NCI-H524 treated with DMSO at 0.1 percent for 48 hours (cell line): ENCODE measurements at places on chromosomes 2 and 18.
A peak's percentile ranks its signal among the peaks of the same experiment; 100 is the strongest.

DNA sequence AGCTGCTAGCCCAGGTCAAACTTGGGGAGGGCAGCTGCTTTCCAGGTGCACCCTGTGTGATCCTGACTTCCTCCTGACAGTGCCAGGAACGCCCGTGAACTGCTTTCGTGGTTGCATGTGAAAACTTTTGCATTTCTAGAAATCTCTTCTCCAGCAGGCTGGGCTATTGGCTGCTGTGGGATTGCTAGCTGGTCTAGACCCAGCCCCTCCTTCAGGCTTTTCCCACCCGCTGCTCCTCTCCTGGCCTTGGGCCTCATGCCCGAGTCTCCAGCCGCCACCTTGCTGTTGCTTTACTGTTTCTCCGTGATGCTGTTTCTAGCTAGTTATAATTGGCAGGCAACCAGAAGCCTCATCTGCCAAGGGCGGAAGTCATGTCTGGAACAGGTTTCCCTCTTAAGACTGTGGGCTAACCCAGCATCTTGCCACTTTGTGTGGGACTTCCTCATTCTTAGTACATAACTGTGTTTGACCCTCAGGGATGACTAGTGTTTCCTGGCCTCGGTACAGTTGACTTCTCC, 27.0 kb upstream of the MGAT4A start:
- DNase-seq = no peak

GRCh38 chr2:113298176-113298575, 19.5 kb upstream of the PAX8 start:
- DNase-seq = no peak

DNA sequence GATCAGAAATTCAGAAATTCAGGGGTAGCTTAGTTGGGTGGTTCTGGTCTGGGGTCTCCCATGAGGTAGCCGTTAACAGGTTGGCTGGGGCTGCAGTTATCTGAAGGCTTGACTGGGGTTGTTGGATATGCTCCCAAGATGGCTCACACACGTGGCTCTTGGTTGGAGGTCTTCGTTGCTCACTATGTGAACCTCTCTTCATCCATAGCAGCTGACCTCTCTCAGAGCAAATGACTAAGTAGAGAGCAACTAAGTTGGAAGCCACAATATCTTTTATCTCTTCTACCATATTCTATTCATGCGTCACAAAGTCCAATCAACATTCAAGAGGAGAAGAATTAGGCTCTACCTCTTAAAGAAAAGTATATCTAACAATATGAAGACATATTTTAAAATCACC, 38.7 kb upstream of the SERTAD2 start:
- DNase-seq = no peak

DNA sequence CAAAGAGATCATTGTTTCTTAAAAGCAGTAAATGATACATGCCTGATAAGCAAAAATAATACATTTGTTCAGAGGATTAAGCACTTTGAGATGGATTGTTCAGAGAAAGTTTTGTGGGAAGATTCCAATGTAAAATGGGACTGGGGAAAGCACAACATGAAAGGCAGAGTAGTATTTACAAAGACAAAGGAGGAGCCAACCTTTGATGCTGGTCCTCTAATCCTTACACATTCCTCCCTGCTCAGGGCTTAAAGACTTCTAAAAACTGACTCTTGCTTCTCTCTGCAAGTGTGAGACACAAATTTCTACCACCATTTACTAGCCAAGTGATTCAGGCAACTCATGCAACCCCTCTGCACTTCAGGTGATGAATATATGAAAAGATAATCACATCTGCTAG, 47.2 kb upstream of the REG3G start:
- DNase-seq = no peak

- DNase-seq = no peak
Observed at GRCh38 chr2:105929516-105929915, 184.8 kb downstream of the NCK2 start.

GRCh38 chr2:216306868-216307267, 65.4 kb downstream of the MARCHF4 start:
- no peak for DNase-seq

DNA sequence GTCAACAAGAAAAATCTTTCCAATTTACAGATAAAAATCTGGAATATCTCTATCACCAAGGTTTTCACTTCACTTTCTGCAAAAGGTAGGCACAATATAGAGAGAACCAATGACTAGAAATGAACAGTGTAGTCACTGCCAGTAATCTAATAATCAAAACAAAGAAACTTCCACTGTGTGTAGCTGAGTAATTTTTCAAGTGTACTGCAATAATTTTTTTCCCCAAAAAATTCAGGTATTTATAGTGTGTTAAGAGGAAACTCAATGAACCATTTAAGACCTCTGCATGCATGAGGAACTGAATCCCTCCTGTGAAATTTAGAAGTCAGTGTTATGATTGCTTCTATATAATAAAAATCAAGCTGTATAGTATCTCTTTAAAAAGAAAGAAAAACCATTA, 121.8 kb downstream of the MEMO1 start:
- no peak for DNase-seq

GRCh38 chr2:96114903-96115581, 1.3 kb downstream of the ADRA2B start:
- no peak for DNase-seq

DNA sequence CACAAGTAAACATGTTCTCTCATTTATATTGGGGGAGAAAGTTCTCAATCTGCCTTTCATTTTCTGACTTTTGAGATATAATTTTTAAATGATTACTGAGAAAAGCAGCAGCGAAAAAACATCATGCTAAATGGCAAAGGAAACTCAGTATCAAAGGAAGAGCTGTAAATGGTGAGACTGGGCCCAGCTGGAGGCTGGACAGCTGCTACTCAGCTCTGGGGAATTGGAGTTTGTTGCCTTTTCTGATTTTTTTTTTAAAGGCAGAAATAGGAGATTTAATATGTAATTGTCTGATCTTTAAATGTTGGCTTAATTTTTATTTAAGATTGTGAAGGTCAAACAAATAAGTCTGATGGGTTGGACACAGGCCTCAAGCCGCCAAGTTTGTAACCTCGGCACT, 137.1 kb upstream of the TACR1 start:
- no peak for DNase-seq

- no peak for DNase-seq
Observed at GRCh38 chr18:75863696-75864095, 436.2 kb upstream of the SMIM21 start.

DNA sequence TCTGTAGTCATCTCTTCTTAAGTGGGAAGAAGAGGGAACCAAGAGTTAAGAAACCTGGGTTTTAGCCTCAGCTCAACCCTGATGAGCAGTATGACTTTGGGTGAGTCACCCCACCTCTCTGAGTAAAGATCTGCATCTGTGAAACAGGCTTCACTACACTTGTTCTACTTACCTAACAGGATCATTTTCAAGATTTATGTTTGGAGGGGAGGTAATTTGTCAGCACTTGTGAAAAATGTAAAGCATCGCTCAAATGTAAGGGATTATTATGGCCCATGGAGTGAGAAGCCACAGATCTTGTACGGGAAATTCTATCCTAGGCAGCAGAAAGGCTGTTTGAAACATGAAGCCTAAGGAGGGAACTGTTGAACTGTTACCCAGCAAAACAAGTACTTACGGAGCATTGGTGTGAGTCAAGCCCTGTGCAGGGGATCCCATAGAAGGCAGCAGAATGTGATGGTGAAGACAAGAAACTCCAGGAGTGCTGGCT, 160.6 kb downstream of the PRKCE start:
- DNase-seq = peak; percentile 86

- no peak for DNase-seq
Observed at GRCh38 chr2:61419129-61419528, 51.8 kb downstream of the USP34 start.

DNA sequence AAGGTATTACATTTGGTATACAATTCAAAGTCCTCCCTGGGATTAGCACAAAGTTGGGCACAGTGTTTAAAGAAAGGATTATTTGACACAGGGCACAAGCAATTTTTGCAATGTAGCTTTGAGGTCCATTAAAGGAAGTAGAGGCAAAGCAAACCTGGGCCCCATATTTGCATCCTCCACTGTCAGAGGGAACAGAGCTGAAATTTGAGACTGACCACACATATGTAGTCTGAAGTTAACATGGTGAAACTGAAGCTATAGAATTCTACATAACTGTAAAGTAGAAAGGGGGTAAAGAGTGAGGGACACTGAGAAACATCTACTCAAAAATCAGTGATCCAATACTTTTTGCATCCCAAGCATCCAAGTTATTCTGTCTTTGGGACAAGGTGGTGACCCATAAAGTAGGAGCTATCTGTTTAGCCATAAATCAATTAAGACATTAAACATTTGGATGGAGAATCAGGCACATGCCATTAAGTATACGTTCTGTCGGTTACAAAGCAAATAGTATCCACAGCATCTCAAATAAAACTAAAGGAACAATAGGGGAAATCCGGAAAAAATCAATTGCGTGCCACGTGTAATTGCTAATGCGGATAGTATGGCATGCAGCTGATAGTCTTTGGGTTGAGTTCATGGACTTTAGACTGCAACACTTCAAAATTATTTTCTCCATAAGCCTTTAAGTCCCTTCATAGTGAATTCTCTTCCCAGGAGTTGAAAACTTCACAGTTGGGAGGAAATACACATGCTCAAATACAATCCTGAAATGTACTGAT, 72.6 kb downstream of the PLEKHM3 start:
- DNase-seq = no peak

DNA sequence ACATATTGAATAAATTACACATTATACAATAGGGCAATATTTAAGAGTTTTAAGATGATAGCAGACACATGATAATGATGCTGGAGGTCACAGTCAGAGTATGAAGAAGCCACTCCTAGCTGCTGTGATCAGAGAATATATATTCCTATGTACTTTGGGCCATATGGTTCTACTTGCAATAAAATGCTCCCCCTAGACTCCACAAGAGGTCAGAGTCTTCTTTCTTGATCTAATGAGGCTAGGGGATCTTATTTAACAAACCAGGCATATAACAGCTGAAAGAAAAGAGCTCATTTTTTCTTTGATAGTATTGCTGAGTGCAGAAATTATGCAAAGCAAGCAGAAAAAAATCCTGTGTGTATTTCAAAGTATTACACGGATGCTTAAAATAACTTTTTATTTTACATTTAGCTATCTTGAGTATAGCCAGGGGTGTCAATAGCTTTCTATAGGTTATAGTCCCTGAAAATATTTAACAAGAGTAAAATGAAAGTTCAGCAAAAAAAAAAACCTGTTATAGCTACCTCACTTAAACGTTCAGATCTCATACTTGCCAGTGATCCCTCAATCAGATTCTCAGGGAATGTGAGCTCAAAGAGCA, 748.7 kb upstream of the CHAC2 start:
- peak; percentile 47 for DNase-seq

DNA sequence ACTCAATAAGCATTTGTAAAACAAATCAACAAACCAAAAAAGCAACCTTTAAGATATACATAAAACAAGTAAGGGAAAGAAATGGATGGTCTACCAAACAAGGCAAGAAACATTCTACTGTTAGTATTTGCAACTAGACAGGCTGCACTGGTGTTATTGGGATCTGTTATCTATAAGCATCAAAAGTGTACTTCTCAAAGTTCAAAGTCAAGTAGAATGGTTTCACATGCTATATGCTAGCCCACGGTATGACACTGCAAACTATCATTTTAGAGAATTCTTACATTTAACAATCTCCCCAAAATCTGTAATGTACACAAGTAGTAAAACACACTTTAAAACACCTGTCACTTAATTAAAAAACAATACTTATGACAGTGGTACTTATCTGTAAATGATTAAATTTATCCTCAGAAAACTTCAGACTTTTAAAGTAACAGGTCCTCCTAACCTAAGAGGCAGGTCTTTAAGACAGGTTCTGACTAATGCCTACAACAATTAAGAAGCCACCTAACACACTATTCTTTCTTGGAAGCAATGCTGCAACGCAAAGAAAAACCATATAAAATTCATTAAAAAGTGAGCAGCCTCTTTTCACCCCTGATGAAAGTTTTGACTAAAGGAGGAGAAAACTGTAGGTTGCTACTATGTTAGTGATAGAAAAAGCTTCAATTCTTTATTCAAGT, 34.8 kb downstream of the SMAD2 start:
- no peak for DNase-seq

GRCh38 chr2:155223781-155224406, 525.4 kb downstream of the KCNJ3 start:
- DNase-seq = peak; percentile 11

DNA sequence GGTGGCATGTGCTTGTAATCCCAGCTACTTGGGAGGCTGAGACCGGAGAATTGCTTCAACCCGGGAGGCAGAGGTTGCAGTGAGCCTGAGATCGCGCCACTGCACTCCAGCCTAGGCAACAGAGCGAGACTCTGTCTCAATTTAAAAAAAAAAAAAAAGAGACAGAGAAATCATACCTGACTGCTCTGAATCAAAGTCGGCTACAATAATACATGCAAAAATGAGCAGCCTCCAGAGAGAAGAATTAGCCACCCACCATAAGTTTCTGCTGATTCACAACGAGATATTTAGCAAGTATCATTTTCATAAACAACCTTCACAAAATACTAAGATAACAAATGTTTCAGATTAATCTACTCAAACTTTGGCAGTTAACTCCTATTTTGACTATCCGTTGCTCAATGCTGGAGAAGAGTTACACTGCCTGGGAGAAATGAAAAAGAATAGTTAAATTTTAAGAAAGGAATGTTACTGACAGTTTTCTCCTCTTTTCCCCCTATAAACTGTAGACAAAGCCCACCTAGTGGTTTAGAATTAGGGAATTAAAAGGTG, 1.5 kb downstream of the OSBPL1A start:
- no peak for DNase-seq

- DNase-seq = no peak
Observed at GRCh38 chr2:45654250-45654649, 2.8 kb downstream of the PRKCE start.

DNA sequence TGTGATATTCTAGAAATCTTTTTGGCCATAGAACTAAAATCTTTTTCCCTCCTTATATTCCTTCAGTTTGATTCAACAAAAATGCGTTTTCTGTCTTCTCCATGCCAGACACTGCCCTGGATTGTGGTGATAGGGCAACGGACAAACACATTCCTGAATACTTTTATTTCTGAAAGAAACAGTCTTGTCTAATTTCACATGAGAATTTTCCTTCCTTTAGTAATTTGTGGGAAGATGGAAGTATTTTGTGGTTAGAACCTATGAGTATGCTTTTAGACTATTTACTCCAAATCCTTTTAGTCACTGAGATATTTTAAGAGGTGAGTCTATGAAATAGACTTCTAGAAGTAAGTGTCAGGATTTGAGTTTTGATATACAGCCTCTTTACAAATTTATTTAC, 49.6 kb downstream of the COL5A2 start:
- DNase-seq = no peak

DNA sequence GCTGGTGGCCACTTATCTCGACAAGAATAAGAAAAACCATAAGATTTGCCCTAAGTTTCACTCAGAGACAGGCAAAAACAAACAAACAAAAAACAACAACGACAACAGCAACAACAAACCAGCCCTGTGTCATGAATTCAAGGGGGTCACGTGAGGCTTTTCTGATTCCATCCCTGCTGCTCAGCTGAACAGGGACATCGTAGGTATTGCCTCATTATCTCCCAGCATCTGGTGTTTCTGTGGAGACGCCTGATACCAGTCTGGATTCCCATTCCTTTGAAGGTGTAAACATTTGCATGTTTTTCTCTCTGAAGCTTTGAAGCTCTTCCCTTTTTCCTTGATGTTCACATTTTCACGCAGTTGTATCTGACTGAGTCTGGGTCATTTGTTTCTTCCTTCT, 117.4 kb downstream of the KCNF1 start:
- DNase-seq = no peak
